ENCODE measurements at places on chromosomes 13 and 19.

GRCh38 chr19:19943848-19944582 lies 43.3 kb downstream of the ZNF93 start:
- DNase-seq, result no peak

DNA sequence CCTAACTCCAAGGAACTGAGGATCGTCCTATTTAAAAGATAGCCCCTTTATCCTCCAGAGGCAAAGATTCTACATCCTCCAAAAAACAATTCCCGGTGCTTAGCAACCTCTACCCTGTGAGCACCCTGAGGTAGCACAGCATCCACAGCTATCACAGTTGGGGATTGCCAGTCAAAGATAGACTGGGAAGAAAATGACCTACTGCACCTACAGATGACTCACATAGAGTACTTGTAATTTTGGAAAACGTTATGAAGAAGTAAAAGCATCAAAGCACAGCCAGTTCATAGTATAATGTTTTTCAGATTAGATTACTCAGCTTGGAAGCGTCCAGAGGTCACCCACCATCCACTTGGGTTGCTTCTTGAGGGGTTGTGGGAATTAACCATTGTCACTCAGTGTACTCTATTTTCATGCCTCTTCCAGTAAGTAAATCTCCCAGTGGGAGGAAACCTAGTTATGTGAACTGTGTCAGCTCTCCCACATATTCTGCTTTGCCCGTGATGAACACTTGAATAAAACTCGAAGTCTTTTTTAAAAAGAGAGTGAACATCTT lies 8.9 kb upstream of the FAM124A start:
- no peak for DNase-seq

DNA sequence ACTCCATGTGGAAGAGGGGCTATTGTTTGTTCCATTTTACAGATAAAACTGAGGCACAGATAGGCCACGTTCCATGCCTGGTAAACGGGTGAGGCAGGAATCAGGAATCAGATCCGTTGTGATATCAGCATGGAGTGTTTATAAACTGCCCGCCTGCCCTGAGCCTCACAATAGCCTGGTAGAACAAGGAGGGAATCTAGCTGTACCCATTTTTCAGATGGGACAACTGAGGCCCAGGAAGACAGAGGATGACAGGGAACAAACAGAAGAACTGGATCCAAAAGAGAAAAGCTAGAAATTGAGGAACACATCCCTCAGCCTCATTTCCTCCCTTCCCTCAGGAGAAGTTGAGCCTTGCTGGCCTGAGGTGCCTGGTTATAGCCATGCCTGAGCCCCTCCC lies 32.5 kb downstream of the CERS4 start:
- no peak for DNase-seq

- DNase-seq, result no peak
Observed at GRCh38 chr13:45681113-45681512, 21.0 kb upstream of the CBY2 start.

- DNase-seq, result peak; percentile 61
Observed at GRCh38 chr13:107864543-107865317, 350.6 kb downstream of the LIG4 start.

- no peak for DNase-seq
Observed at GRCh38 chr19:3098515-3099346, 4.6 kb downstream of the GNA11 start.

- DNase-seq, result no peak
Observed at GRCh38 chr19:13790354-13790753, 4.9 kb upstream of the ZSWIM4 start.

DNA sequence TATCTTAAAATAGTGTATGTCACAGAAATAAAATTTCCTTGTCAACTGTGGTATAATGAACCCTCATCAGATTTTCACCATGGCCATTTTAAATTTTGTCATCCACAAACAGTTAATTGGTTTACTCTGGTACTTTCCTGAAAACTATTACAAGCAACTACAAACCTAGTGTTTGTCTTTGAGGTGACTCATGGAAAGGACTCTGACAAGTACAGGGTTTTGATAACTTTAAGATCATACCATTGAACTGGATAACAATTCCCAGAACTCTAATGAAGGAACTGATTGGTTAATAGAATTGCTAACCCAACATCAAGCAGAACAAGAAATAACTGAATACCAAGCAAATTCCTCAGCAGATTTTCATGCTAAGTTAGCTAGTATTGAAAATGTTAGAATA lies 237.7 kb upstream of the IPO5 start:
- no peak for DNase-seq

DNA sequence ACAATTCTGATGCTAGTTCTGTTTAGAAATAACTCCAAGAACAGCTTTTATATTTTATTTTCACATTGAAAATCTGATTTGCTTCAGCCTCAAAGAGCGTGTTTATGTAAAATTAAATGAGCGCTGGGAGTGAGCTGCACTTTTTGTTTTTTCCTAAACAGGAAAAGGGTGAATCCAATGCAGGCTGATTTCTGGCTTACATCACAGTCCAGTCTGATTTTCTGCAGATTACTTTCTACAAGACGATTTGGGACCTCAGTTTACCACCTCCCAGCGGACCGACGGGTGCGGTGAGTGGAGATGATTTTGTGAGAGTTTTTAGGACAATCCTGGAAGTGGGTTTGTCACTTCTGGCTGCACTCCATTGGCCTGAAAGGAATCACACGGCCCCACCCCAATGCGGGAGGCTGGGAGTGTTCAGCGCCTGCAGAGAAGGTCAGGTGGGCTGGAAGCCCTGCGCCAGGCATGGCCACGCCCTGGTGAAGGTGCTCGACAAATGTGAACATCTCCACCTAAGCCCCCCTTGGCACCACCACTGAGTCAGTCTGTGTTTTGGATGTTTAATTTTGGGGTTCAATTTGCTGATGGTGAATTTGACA lies 90.1 kb downstream of the ANKRD10 start:
- DNase-seq, result no peak

DNA sequence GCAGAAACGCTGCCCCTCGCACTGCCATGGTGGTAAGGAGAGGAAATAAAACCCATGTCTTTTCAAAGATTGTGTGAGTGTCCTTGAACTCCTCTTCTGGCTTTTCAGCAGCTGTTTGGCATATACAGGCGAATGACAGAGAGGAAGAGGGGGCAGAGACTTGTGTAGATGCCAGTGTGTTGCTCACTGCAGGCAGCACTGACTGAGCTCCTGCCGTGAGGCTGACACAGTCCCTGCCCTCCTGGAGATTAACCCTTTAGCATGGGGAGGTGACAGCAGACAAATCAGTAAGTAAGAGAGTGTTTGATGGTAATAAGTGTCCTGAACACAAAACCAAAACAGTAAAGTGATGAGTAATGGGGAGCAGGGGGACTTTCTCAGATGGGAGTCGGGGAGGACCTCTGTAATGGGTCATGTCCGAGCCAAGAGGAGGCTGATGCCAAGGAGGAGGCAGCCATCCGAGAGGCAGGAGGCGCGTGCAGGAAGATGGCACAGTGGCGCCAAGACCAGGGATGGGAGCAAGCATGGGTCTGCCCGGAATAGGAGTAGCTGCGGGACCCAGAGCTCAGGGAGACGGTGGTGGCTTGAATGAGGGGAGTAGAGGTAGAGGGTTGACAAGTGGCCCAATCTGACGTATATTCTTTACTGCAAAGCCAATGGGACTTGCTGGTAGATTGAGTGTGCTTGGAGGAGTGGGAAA lies 182.2 kb downstream of the FOXO1 start:
- DNase-seq, result no peak

GRCh38 chr13:99367106-99367616 lies 60.0 kb upstream of the GPR183 start:
- peak; percentile 56 for DNase-seq

GRCh38 chr19:39413272-39413910 lies 922 bp downstream of the PLEKHG2 start:
- peak; percentile 70 for DNase-seq

- DNase-seq, result no peak
Observed at GRCh38 chr13:39682788-39683187, 27.3 kb downstream of the COG6 start.

DNA sequence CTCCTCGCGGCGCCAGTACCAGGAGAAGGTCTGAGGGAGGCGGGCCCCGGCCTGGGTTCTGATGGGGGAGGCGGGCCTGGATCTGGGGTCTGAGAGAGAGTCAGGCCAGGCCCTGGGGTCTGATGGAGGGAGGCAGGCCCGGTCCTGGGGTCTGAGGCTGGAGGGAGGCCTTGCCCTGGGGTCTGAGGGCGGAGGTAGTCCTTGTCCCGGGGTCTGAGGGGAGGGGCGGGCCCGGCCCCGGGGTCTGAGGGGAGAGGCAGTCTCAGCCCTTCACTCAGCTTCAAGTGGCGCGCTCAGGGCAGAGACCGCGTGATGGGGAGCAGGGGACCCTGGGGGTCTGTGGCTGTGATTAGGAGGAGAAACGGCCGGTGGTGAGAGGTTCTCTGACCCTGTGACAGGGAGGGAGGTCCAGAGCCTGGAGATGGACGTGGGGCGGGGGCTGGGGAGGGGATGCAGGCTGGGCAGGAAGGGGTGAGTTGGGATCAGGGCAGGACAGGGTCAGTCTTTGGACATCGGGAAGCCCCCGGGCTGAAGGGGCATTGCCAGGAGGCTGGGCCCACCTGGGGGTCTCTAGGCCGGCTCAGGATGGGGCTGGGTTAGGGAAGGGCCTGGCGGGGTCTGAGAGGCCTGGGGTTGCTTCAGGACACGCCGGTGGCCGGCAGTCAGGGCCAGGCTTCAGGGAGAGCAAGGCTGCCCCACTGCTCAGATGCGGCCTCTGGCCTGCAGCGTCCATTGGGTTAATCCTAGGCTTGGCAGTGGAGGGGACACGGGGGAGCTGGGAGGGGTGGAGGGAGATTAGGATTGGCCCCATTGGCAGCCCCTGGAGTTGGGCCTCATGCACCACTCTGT lies 18.7 kb downstream of the HCN2 start:
- peak; percentile 48 for DNase-seq

- DNase-seq, result no peak
Observed at GRCh38 chr13:85806553-85807175, 7.4 kb upstream of the SLITRK6 start.

GRCh38 chr13:21218351-21219035 lies 42.0 kb downstream of the MRPL57 start:
- no peak for DNase-seq

GRCh38 chr13:111066544-111066943 lies 48.6 kb upstream of the ARHGEF7 start:
- DNase-seq, result no peak

- no peak for DNase-seq
Observed at GRCh38 chr13:49560270-49561061, 24.9 kb downstream of the RCBTB1 start.

DNA sequence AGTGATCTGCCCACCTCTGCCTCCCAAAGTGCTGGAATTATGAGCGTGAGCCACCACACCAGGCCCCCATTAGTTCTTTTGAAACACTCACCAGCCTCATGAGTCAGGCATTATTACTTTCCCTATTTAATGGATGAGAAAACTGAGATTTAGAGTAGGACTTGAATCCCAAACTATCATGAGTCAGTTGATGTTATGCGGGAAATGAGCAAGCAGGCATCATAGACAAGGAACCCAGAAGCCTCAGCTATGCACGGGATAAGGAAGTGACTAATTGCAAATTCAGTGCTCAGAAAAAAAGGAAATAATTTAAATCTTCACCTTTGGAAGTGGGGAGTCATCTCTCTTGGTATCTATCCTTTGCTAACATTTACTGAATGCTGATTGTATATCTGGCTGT lies 217.5 kb downstream of the ABCC4 start:
- DNase-seq, result no peak

- no peak for DNase-seq
Observed at GRCh38 chr13:111131611-111132010, 16.5 kb downstream of the ARHGEF7 start.

GRCh38 chr13:38577048-38577447 lies 109.8 kb upstream of the FREM2 start:
- no peak for DNase-seq

- DNase-seq, result no peak
Observed at GRCh38 chr13:26168835-26169234, 53.3 kb downstream of the RNF6 start.

- peak; percentile 77 for DNase-seq
Observed at GRCh38 chr19:45558399-45558878, 26.2 kb downstream of the OPA3 start.

DNA sequence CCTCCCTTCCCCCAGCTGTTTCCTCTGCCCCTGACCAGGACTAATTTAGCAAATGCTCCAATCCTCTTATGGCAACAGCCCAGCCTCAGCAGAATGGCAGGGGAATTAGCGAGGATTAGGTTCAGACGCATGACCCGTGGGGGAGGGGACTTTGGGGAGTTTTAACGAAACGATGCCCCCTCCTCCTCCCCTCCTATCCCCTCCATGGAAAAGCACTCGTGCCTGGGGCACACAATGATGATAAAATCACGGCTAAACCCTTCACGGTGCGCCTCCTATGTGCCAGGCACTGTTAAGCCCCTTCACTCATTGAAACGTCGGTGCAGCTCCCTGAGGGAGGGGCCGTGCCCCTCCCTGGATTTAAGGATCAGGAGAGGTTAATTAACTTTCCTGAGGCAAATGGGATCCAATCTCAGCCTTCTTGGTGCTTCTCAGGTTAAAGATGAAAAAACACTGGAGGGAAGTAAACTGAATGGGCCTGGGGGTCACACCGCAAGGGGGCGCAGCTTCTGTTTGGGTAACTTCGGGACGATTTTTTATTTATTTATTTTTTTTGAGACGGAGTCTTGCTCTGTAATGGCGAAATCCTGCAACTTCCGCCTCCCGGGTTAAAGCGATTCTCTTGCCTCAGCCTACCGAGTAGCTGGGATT lies 10.1 kb upstream of the TPRX2 start:
- DNase-seq, result peak; percentile 67

DNA sequence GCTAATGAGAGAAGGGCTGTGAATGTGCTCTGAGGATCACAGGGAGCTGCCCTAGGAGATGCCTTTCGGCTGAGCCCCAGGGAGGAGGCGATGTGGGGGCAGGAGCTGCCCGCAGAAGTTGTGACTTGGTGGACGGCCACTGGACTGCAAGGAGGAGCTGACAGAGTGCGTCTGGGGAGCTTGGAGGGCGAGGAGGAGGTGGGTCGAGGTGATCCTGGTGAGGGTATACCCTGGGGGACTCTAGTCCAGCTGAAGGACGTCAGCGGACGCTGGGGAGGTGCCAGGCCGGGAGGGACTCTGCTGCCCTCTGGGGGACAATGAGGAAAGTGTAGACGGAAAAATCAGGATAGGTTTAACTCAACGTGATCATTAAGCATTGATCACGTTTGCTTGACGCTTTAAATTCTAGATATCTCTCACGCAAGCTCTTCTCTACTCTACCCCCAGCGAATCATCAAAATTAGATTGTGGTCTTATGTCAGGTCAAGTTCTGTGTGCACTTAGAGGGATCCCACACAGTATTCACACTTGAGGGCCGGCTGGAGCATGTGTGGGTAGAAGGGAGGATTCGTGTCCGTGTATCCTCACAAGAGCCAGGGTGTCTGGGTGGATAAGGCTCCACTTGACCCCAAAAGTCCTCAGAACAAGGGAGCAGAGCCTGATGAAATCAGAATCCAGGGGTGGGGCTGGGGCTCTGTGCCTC lies 3.3 kb upstream of the CEACAM7 start:
- peak; percentile 71 for DNase-seq
